ENCODE measurements at places on chromosomes 1 and 21.

DNA sequence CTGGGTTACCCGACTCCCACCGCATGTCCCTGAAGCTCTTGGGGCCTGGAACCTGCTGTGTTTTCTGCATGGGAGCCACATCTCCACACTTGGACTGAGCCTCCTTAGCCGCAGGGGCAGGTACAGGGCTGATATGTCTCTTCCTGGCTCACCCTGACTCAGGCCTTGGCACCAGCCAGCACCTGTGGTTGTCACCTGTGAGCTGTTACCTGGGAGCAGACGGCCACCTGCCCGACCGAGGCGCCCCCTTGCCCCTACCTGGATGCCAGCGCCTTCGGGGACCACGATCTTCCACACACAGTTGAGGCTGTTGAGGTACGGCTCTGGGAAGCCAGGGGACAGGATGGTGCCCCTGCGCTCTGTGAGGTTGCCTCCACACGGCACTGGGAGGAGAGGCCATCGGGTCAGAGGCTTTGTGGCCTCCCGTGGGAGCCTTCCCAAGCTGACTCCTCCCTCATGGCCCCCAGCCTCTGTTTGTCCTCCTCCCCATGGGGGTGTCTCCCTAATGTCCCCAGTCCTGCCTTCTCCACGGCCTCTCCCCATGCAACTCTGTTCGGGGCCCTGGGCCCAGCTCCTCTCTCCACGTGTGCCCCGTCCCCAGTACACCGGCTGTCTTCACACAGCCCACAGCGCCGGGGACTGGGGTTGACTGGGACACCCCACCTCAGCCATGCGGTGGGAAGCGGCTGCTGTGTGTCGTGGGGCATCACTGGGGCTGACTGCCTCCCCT is 152.0 kb downstream of the ZSCAN20 start:
- DNase-seq: no peak

- DNase-seq: no peak
Observed at GRCh38 chr1:200362421-200362820, 47.4 kb downstream of the ZNF281 start.

DNA sequence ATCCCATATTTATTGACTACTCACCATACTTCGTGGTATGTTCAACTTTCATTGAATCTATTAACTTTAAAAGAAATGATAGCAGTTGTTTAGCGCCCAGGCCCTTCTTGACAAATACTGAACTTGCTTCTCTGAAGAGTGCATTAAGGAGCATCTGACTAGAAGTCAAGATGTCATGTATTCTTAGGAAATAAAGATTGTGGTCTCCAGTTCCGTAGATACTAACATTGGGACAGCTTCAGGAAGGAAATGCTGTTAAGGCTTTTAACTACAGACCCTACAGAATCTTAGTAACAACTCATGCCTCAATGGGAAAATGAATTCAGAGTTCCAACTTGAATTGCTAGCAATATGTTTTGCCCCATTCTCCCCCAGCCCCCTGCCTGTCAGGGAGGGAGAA is 14.8 kb downstream of the LYST start:
- DNase-seq: no peak

DNA sequence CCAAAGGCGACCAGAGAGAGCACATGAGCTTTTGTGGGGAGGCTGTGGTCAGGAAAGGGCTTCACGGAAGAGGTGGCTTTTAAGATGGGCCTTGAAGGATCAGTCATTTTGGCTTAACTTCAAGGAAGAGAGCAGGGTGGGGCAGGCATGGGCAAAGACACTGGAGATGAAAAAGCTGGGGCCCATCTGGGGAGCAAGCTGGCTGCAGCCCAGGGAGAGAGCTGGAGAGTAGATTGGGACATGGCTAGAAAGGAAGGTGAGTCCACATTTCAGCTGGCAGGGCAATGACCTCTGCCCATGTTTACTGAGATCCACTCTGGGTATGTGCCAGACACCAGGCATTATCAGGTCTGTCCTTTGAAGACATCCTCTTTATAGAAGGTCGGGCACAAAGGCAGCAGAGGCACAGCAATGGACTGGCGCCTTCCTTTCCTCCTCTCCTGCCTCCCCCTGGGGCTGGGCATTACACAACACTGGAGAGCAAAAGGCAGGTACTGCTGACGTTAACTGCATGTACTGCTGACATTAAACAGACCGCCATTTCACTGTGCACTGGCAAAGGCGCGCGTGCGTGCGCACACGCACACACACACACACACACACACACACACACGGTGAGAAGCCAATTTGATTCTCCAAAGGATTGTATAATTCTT is 2.2 kb upstream of the UBXN10 start:
- DNase-seq: peak; percentile 27

DNA sequence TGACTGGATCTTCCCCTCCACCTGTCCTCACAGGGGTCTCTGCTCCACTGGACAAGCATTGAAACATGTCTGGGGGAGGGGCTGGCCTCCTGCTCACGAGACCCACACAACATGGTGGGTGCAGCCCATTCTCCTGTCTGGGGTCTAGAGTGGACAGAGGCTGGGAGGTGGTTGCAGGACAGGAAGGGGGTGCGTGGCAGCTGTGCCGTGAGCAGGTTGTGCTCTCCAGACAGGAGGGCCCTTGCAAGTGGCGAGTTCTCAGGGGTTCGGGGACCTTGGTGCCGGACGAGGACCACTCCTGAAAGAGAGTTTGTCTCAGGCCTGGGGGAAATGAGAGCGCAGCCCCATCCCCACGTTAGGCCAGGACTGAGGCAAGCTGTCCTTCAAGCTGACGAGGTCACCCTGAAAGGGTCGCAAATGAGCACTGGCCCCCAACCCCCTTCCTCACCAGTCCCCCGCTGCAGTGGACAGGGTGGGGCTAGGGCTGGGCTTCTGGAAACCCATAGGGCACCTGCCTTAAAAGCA is 21.2 kb upstream of the TTC34 start:
- no peak for DNase-seq

DNA sequence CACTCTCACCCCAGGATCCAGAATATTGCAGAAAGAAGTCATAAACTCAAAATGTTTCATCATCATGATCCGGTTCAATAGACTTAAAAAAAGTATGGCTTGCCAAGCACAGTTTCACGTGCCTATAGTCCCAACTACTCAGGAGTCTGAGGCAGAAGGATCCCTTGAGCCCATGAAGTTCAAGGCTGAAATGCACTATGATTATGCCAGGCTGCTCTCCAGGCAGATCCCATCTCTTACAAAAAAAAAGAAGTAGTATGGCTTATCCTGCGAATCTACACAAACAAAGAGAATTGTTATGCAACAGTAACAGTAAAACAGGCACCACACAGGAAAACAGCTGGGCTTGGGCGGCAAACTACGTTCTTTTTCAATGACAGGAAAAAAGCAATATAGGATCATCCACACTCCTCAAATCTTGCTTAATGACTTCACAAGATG is 76.2 kb downstream of the EIF4G3 start:
- no peak for DNase-seq

Data from BE2C (cell line).